Right ventricle myocardium inferior (tissue), 1 donor: ENCODE measurements at places on chromosomes 12 and 14. TPM values are rescaled to one million over a fixed set of nuclear protein-coding genes. Genes with fewer than 3 reads are reported as not detected.

GRCh38 chr12:21065845-21066244 is 65.1 kb upstream of the SLCO1B1 start:
- no peak for DNase-seq

GRCh38 chr14:98956181-98956580 is 315.8 kb downstream of the BCL11B start:
- no peak for DNase-seq

- DNase-seq = no peak
Observed at GRCh38 chr12:104825408-104825807, 132.7 kb downstream of the SLC41A2 start.

- DNase-seq = no peak
Observed at GRCh38 chr12:103386451-103386850, 109.3 kb downstream of the C12orf42 start.

DNA sequence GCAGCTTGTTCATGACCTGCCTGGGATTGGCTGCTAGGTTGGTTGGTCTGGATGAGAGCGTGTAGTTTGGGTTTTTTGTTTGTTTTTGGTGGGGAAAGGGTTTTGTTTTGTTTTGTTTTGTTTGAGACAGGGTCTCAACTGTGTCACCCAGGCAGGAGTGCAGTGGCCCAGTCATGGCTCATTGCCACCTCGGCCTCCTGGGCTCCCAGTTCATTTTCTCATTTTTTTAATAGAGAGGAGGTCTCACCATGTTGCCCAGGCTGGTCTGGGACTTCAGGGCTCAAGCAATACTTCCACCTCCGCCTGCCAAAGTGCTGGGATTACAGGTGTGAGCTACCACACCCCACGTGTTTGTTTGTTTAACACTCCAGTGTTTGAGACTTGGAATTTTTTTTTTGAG is 3.8 kb downstream of the DYNC1H1 start:
- DNase-seq = no peak

GRCh38 chr12:2179953-2180736 is 127.4 kb downstream of the CACNA1C start:
- DNase-seq = peak; percentile 77

DNA sequence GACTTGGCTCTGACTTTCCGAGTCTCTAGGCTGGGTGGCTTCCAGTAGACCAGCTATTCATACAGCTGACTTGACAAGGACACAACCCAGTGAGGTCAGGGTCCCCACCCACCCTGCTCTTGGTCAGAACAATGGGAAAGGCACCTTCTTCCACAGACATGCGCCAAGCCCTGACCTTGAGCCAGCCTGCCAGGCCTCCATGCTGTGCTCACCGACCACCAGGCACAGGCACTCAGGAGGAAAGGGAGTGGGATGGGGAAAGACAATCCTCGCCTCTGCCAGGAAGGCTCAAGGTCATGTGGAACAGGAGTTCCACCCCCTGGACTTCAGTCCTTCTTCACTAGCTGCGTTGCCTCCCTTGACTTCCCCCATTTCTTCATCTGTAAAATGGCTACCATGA is 31.4 kb downstream of the GALNT16 start:
- no peak for DNase-seq

DNA sequence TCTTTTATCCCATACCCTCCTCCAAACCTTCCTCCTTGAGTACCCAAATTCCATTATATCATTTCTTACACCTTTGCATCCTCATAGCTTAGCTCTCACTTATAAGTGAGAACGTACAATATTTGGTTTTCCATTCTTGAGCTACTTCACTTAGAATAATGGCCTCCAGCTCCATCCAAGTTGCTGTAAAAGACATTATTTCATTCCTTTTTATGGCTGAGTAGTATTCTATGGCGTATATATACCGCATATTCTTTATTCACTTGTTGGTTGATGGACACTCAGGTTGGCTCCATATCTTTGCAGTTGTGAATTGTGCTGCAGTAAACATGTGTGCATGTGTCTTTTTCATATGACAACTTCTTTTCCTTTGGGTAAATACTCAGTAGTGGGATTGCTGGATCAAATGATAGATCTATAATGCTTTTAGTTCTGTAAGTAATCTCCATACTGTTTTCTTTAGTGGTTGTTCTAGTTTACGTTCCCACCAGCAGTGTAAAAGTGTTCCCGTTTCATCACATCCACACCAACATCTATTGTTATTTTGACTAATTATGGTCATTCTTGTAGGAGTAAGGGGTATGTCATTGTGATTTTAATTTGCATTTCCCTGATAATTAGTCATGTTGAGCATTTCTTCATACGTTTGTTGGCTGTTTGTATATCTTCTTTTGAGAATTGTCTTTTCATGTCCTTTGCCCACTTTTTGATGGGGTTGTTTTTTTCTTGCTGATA is 10.1 kb downstream of the RAB21 start:
- no peak for DNase-seq

DNA sequence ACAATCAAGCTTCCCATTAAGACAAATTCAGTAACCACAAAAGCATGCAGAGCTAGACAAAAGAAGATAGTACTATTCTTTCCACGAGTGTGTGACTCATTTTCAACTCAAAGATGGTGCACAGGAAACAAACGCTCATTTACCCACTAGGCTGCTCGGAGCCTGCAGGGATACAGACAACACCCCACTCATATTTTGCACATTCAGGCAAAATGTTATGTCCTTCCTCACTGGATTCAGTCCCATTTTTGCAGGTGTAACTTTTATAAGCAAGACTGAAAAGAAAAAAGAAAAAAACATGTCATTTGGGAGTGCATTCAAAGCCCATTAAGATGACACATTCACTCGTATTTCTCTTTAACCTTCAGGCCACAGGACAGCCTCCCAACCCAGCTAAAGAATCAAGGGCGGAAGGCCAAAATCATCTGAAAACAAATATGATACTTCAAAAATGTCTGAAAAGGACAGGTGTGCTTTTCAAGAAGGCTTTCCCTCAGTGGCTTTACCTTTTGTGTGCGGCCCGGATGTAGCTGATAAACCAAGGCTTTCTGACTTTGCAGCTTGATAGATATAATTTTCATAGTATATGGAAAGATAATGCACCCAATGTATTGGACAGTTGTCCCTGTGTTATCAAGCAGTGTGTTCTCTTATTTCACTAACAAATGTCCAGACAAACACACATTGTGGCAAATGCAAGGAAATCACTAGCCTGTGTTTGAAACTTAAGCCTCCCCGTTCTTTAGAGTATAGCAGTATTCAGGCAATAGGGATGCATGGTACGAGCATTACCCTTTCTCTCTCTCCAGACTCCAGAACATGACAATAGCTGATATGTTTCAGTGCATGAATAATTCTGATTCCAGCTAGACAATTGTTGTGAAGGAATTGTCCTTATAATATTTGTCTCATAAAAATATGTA is 147.8 kb upstream of the KRR1 start:
- no peak for DNase-seq

- no peak for DNase-seq
Observed at GRCh38 chr12:96015672-96016071, 19.5 kb upstream of the HAL start.

GRCh38 chr14:89534902-89535685 is 118.1 kb upstream of the FOXN3 start:
- DNase-seq = no peak

- DNase-seq = no peak
Observed at GRCh38 chr12:664779-665092, 1.5 kb upstream of the NINJ2 start.

- DNase-seq = no peak
Observed at GRCh38 chr12:106878804-106879203, 76.9 kb upstream of the TMEM263 start.

DNA sequence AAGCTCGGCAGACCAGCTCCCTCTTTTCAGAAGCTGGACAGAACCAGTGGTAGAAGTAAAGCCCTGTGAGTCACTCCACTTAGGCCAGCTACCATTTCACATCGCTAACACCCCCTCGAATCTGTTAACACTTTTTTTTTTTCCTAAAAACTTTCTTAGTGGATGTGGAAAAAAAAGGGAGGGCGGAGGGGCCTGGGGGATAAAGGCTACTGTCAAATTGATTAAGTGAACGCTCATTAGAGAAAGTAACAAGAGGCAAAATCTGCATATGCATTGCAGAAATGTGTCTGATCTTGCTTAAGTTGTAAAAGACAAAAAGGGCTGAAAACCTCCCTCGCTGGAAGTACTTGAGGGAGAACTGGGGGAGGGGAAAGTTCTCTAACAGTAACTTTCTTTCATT is 86.6 kb upstream of the OTX2 start:
- no peak for DNase-seq

- no peak for DNase-seq
Observed at GRCh38 chr14:54102051-54102456, 145.4 kb upstream of the BMP4 start.

DNA sequence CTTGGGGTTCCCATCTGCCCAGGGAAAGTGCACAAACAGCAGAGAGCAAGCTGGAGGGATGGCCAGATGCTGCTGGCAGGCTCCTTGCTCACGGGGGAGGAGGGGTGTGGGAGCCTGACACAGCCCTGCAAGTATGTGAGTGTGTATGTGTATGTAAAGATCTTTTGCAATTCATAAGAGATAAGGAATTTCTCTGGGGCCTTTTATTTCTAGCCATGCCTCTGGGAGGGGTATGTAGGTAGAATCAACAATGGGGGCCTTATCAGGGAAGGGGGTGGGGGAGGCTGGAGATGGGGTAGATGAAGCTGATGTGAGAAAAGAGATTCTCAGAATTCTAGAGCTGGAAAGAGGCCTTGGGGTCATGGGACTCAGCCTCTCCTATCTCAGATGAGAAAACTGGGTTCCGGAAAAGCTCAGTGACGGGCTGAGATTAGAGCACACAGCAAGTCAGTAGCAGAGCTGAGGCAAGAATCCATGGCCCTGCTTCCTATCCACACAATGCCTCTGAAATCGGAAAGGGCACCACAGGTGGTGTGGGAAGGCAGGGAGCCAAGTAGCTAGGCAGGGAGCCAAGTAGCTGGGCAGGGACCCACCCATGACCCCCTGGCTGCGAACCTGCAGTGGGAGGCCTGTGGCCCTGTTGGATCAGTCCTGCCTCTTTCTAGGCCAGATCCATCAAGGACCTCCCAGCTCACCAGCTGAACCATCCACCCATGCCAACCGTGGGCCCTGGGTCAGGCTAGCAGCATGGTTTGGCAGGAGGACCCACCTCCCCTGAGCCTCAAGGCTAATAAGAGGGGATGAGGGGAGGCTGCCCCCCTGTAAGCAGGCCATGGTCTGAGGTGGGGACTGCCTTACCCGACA is 54.7 kb downstream of the PLEKHG3 start:
- peak; percentile 41 for DNase-seq

- no peak for DNase-seq
Observed at GRCh38 chr14:96184737-96185136, 19.9 kb upstream of the BDKRB2 start.

GRCh38 chr12:131828671-131829355 is 620 bp downstream of the MMP17 start:
- DNase-seq = peak; percentile 26

DNA sequence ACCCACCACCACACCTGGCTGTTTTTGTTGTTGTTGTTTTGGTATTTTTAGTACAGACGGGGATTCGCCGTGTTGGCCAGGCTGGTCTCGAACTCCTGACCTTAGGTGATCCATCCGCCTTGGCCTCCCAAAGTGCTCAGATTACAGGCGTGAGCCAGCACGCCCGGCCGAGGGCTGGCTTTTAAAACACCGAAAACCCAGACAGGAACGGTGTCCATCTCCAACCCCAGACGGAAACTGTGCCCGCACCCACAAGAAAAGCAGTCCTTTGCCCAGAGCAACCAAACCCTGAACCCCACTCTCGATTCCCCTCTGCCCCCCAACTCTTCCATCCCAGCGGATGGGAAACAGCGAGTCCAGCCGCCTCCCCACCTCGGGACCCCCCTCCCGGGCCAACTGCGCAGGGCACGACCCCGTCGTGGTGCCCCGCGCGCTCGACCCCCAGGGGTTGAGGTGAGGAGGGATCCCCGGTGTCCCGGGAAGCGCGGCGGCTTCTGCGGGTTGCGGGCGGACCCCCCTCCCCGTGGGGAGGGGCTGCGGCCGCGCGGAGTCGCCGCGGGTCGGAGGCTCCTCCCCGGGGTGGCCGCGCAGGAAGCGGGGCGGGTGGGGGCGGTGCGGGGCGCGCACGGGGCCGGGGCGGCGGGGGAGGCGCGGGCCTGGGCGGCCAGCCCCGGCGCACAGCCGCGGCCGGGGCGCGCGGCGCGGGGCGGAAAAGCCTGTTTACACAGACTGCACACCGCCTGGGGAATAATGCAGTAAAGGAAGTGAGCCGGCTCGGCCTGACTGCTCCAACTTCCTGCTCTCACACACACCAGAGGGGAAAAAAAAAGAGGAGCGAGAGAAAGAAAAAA is at the start of gene ELK3:
ELK3 (plus strand) TSS at position 651 of the 851 bp plus-strand sequence.
- peak; percentile 85 for DNase-seq

DNA sequence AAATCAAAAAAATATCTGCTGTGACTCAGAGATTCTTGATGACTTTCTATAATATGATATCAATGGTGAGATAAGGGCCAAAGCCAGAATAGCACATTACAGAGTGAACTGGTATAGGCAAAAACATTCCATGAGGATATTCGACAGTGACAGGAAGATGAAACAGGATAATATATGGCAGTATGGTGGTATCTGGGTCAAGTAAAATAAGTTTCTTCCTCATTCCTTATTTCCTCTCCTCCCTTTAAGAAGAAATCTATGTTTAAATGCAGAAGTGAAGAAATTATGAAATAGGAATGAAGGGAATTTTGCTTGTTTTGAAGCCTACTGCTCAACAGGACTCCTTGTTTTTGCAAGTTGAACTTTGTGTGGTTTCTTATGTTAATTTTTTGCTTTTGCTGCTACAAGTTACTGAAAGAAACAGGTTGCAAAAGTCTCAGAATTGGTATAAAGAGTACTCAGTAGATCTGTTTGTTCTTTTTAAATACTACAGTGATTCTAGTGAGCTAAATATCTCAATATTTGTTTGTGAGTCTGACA is 7.0 kb downstream of the ACSS3 start:
- DNase-seq = no peak

GRCh38 chr12:1853716-1854115 is 33.4 kb downstream of the LRTM2 start:
- no peak for DNase-seq

DNA sequence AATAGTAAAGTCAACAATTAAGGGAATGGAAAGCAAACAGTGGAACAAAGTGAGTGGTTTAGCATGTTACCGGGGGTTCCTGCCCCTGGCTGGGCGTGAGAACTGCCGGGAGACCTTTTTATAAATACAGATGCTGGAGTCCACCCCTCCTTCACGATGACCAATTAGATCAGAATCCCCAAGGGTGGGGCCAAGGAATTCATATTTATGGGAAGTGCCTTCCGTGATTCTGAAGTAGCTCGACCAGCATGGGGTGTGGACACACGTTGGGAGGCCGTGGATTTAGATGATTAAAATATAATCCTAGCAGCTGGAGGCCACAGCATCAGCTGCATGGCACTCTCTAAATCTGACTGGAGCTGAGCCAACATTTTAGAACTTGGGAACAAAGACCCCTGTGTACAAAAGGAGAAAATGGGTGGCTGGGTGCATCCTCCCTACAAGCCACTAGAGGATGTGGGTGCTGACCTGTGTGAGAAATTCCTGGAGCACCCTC is 87.9 kb downstream of the SRRM4 start:
- no peak for DNase-seq

- DNase-seq = no peak
Observed at GRCh38 chr14:61460718-61461611, 139.6 kb downstream of the PRKCH start.

GRCh38 chr12:1391722-1392121 is 202.7 kb downstream of the FBXL14 start:
- no peak for DNase-seq

Gene DPF3
- 27.3 TPM for total RNA-seq

Gene CNTN1
- 0.73 TPM for total RNA-seq

Gene BCL11B
- total RNA-seq = 0.14 TPM

Gene IL22
- not detected for total RNA-seq

Gene ST8SIA1
- 3.6 TPM for total RNA-seq

Gene FAM177A1
- 66.5 TPM for total RNA-seq

Gene PUS7L
- total RNA-seq = 3.5 TPM

Gene KRT78
- not detected for total RNA-seq

Gene FAM222A
- 27.4 TPM for total RNA-seq

Gene MED6
- total RNA-seq = 16.7 TPM
